NCI-H345 (cell line): ENCODE measurements at places on chromosomes 13 and 19.
A peak's percentile ranks its signal among the peaks of the same experiment; 100 is the strongest.

DNA sequence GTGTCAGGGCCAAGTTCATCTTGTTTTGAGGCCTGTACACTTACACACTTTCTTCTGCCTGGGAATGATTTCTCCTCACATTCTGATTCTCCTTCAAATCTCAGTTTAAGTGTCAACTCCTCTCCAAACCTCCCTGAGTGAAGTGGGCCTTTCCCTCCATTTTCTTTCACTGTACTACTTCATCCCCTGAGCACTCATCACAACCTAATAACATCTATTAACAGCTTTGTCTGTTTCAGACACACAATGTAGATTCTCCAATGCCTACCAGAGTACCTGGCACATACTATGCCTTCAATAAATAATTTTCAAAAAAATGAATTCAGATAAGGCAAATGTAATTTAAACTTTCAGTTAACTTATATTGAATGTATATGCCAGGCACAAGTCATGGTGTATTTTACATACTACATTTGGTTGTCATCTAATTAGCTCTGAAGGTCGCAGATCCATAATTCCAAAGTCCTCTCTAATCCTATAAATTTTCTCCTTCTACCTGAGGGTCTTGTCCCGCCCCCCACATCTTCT, 357 bp upstream of the COG6 start:
- DNase-seq, result no peak

DNA sequence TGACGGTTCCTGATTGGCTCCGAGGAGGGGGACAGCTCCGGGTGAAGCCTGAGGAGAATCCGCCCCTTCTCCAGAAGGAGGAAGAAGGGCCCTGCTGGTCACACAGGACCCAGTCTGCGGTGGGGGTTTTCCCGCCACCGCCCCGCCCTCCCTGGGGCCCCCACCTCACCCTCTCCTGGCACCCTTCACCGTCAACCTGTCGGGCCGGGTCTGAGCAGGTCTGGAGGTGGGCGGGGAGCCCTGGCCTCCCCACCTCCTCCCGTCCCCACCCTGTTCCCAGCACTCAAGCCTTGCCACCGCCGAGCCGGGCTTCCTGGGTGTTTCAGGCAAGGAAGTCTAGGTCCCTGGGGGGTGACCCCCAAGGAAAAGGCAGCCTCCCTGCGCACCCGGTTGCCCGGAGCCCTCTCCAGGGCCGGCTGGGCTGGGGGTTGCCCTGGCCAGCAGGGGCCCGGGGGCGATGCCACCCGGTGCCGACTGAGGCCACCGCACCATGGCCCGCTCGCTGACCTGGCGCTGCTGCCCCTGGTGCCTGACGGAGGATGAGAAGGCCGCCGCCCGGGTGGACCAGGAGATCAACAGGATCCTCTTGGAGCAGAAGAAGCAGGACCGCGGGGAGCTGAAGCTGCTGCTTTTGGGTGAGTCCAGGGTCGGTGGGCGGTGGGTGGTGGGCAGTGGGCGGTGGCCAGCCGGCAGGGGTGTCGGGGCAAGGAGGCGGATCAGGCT, at the start of gene GNA15:
Gene GNA15 (plus strand): TSS at position 73 of the 723 bp plus-strand sequence. CDS start 418 bp downstream, at position 491.
- DNase-seq, result no peak

GRCh38 chr19:44698492-44699201, at the start of gene CEACAM16:
Gene CEACAM16 (plus strand): TSS chr19:44699151. CDS start chr19:44701457, 2,306 bp downstream.
- no peak for DNase-seq

DNA sequence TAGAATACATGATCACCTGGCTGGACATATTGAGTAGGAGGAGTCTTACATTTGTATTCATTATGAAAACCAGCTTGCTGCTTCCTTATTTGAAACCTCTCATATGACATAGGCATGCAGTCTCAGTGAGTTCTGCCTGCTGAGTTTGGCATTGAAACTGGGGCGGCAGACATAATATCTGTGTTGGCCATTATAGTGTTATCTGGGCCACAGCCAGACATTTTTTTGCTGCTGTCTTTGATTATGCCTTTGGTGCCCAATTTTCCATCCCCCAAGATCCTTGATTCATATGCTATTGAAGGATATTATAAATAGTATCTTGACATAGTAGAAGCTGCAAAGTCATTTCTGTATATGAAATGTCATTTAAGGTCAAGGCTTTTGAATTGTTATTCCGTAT, 15.8 kb downstream of the FREM2 start:
- no peak for DNase-seq

DNA sequence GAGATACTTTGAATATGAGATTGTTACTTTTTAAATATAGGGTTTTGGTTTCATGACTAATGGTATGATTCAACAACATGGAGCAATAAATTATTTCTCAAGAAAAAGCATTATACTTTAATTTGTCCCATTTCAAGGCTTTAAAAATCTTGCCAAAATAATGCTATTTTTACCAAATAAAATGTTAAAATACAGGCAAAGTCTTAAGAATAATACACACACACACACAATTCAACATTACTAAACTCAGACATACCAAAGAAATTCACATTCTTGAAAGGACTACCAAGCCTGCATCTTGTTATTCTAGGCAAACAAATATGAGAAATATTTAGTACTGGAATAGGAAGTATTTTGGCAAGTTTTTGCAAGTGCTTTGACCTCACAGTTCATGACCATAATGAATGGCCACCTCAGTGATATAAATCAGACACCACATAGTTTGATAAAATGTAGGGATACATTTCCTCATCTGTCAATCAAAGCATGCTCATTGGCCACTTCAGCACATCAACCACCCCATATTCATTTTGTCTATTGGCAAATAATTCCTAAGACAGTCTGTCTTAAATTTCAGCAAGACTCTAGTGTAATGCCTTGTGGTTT, 107.2 kb downstream of the NALCN start:
- DNase-seq, result no peak

- peak; percentile 69 for DNase-seq
Observed at GRCh38 chr13:25468325-25469168, 96.8 kb downstream of the ATP8A2 start.

- DNase-seq, result peak; percentile 3
Observed at GRCh38 chr13:24212674-24213073, 52.2 kb downstream of the SPATA13 start.

DNA sequence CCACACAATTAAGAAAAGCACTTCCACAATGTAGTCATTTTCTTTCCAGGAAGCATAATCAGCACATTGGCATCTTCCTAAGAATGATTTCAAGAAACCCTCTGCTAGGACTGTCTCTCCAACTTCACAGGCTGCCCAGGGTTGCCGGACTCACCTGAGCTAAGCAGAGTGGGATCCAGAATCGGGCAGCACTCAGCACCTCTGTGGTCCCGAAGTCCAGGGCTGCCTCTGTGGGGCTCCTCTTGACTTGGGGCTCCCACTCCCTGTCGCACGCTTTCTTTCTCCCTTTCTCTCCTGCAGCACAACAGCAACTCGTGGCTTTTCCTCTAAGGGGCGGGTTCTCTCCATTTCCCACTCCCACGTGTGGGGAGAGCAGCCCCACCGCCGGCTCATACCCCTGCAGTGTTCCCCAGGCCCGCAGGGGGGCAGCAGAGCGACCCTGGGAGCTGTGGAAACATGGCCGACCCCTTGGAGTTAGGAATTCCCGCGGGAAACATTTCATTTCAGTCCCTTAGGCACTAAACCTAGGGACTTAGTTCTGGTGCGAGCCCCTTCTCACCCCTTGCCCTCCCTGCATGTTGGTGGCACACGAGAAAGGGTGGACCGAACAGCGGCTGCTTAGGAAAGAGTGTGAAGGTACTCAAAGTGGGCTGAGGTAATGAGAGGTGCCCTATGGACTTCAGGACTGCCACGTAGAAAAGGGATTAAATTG, at the start of gene TMEM272:
Gene TMEM272 (minus strand): TSS at position 316 of the 712 bp plus-strand sequence. CDS start 6,647 bp downstream, outside the sequence.
- peak; percentile 21 for DNase-seq

DNA sequence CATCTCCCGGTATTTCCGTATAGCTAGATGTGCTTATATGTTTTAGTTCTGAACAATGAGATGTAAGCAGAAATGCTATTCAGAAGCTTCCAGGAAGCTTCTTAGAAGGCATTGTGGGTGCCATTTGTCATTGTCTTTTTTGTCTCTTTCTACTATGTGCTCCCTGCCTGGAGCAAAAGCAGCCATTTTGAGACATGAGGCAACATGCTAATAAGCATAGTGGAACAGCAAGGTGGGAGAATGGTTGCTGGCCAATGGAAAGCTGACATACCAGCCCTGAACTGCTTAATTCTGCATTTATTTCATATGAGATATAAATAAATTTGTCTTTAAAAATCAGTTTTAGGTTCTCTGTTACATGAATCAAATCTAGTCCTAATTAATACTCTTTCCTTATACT, 299.7 kb downstream of the LMO7 start:
- DNase-seq, result no peak

DNA sequence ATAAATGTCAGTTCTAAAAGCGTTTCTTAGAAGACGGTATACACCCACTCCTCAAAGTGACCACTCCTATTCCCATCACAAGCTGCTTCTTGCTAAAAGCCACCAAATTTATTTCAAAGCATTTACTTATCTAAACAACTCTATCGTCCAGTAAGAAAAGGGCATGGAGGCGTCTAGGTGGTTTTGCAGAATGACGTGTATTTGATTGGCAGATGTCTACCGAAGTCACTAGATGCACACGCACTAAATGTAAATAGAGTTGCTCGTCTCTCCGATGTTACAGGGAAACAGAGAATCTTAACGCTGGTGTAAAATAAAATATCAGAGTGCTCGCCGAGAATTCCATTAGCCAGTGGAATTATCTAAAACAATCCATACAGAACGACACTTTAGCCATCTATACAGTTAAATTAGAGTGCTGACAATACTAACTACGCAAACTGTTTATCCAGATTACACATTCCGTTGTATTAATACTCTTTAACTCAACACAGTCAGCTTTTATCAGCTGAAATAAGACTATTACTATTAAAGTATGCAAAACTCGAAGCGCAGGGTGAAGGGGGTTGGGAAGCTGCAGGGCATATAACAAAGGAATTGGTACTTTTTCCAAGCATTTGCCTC, 1.9 kb downstream of the KLF12 start:
- no peak for DNase-seq

DNA sequence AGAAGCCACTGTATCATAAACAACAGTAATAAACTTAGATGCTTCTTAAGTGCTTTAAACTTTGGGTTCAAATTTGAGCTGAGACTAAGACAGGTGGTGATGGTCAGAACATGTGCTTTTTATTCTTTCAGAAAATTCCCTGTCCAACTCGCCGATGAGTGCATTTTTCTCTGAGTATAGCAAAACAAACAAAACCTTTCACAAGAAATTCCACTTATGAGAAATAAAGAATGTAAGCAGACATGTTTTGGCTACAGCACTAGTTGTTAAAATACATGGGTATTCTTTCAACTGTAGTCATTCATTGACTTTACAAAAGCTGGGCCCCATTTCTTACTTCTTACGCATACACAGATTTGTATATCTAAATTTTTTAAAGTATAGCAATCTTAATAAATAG, 125.6 kb downstream of the SPRY2 start:
- DNase-seq, result no peak
